DMS 273 treated with DMSO at 0.1 percent for 48 hours (cell line): ENCODE measurements at places on chromosomes 6 and 20.

DNA sequence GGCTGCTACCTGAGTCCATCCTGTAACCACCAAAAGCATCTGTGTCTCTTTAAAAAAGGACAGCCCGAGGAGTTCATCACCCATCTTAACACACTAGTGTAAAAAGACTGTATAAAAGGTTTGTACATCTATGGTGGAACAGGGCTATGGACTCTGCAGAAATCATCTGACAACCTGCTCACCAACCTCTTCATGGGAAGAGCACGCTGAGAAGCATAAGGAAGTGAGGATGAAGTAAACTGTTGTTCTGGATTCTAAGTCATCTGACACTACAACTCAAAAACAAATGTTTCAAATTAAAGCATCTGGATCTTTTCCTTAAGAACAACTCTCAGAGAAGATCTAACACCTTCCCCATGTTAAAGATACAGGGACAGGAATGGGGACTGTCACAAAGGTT lies 5.4 kb downstream of the IFNGR1 start:
- no peak for DNase-seq

GRCh38 chr6:128347123-128347522 lies 173.3 kb downstream of the PTPRK start:
- DNase-seq = no peak

- DNase-seq = no peak
Observed at GRCh38 chr20:7392542-7393206, 547.6 kb downstream of the HAO1 start.

DNA sequence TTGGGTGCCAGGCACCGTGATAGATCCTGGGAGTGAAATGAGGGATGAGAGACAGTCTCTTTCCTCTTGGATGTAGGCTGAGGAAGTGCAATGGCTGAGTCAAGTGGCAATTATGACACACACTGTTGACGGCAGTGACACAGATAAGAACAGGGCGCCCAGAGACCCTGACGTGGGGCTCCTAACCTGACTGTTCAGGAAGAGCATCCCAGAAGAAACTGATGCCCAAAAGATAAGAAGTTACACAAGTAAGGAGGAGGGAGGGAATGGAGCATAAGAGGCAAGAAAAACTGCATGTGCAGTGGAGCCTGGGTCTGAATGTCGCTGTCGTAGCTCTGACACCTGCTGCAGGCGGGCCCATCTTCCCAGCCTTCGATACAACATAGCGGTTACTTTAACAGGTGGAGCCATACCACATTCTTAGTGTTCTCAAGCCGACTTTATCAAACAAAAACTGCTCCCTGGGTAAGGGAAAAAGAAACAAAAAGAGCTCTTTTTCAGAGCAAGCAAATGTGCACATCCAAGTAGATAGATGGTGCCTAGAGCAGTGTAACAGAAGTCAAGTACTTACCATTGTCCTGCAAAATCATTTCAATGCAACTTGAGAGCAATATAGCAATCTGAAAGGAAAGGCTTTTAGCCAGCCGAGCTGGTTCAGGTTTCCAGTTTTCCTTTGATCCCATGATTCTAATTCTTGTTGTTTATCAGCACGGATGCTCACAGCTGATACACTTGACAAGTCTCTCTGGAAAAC lies 463.9 kb upstream of the JARID2 start:
- no peak for DNase-seq

GRCh38 chr20:62602550-62602949 lies 39.8 kb upstream of the SLCO4A1 start:
- DNase-seq = no peak

DNA sequence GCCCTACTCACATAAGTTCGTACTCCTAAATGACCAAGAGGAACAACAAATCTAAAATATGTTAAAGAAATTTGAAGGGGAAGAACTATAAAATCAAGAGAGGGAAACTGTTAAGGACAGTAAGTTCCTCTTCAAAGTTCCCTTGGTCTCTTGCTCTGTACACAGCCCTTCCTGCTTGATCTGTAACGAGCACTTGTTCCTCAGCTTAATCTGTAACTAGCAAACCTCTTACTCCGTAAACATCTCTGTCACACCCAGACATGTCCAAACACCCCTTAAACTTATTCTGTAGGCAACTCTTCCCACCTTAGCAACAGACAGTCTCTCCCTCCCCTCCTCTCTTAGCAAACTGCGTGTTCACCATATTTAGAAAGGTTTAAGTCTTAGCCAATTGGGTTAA lies 29.9 kb downstream of the PLN start:
- no peak for DNase-seq

DNA sequence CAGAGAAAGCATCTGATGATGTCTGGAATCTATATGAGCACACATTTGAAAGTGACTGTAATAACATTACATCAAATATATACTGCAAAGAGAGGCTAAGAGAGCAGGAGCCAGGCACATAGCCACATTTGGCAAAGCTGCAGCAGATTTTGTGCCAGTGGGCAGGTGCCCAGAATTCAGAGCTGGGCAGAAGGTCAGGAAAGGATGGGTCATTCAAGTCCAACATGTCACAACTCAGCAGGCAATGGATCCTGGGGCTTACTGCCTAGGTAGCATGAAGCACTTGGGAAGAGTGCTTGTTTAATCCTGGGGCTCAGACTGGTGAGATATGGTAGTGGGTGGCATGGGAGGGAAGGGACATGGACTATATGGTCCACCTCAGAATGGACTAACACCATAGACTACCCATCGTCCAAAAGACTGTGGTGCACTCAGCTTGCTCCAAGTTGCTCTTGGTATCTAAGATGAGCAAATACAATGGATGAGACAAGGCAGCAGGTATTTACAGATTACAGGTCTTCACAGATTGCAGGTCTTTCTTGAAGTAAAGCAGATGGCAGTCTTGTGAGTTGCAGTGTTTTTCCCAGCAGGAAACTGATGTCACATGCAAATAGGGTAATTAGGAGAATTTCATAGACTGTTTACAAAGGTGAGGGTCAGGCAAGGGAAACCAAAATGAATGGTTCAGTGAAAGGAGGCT lies 31.2 kb upstream of the SHLD1 start:
- DNase-seq = no peak

GRCh38 chr6:139846538-139847456 lies 472.3 kb upstream of the CITED2 start:
- no peak for DNase-seq

DNA sequence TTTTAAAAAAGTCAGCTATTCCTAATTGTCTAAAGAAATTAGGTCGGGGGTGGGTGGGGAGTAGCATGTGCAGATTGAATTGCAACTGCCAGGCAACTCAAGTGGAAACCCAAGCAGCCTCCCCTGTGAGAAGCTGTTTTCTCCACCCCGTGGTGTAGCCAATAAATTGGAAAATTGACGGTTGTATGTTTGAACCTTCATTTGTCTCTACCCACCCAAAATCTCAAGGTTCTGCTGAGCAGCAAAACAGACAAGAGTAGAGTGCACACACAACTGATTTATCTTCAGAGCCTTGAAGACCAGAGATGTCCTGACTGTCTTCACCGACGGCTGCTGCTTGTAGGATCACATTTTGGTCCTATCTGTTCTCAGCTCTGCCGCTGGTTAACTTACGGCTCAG lies 88.5 kb downstream of the DTD1 start:
- DNase-seq = no peak

DNA sequence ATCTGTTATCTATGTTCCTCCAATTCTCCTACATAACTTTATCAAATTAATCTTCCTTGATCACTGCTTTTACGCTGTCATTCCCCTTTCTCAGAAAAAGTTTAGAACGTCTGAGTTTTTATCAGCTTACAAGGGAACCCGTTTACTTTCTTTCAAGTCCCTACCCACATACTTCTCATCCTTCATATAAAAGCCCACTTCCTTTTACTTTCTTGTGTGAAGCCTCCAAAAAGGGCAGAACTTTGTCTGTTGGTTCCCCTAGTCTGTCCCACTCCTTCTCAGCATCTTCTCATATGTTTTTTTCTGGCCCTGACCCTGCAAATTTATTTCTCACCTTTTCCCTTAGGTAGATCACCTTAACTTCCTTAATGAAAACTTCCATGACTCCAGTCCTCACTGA lies 106.1 kb downstream of the TFAP2B start:
- DNase-seq = no peak

DNA sequence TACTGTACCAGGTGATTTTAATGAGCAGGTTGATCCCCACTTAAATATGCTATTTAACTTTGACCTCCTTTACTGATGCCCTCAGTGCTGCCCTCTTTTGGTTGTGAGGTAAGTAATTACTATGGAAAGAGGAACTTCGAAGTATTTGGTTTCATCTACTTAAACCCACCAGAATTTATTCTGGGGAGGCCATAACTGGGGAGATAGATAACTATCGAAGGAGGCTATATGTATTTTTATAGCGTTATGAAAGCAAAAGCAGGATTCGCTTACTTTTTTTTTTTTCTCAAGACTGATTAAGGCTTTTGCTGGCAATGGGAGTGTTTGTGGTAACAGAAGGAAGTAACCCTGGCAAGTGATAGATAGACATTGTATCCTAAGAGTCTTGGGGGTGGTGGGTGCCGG lies 168.9 kb upstream of the CENPW start:
- DNase-seq = no peak

DNA sequence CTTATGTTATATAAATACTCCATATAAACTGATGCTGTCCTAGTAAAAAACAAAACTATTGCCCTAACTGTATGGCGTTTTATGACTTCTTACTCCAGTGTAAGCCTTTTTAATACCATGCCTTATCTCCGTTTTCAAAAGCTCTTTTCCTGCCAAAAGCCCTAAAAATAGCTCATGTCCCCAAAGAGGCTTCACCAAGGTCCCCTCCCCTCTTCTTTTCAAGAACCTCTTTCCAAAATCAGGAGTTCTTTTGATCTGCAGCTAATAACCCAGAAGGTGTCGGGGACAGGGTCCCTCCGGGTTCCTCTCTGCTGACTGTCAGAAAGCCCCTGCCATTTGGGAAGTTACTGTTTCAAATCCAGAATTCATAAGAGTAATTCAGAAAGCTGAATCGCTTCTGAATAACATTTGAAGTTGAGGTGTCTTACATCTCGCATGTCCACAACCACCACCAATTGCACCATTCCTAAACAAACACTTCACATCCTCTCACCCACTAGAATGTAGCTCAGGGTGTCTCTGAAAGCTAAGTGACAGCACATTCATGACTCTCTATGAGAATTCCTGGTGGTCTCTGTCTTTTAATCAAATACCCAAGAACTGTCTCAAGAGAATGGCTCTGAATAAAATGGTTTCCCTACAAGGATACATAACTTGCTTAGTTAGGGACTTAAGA lies 13.3 kb downstream of the TASP1 start:
- no peak for DNase-seq

DNA sequence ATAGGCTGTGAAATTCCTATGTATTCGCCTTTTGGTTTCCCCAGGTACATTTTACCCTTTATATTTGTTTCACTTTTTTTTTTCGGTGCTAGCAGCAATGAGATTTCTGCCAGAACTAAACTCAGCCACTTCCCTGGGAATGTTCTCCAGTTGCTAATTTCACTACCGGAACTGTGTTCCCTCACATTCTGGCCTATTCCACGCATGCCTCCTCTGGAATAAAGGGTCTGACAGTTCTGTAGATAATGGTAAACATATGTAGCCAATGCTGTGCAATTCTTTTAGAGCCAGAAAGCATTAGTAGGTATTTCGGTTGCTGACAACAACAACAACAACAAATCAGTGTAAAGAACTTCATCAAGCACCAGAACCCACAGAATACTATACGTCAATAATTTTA lies 96.1 kb upstream of the TBX18 start:
- DNase-seq = no peak

- no peak for DNase-seq
Observed at GRCh38 chr6:158414851-158415262, 102.6 kb downstream of the TULP4 start.

- no peak for DNase-seq
Observed at GRCh38 chr6:39008737-39009136, 39.8 kb upstream of the GLP1R start.

GRCh38 chr6:146200176-146200575 lies 171.3 kb downstream of the GRM1 start:
- DNase-seq = no peak

DNA sequence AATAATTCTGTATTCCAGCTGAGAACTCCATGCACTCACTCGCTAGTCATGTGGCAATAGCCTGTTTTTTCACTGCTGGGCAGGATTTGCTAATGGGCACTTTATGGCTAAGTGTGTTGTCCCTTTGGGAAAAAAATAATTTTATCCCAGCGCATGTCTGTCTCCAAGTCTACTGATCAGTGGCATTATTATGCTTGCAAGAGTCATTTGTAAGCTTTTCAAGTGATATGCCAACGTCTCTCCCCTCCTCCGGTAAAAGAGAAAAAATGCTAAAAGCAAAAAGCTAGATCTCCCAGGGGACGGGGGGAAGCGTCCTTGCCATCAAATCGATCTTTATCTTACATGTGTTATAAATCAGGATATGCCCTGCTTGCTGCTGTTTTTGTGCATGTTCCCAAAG lies 407.7 kb downstream of the CDH26 start:
- DNase-seq = no peak

- no peak for DNase-seq
Observed at GRCh38 chr6:52820198-52820597, 16.6 kb upstream of the GSTA1 start.

DNA sequence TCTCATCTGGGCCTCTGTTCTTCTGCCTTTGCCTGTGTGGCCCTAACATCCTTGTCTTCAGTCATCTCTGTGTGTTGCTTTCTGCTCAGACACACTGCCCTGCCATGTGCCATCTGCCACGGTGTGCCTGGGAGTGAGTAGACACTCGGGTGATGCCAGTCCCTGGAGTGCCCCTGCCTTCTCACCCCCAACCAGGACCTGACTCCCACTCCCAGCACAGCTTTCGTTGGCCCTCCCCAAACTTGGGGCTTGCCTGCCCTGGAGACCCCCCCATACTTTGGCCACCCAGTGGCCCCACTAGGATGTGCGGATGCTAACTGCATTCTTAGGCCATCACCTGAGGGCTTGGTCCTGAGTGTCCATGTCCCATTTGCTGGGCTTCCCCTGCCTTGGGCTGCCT lies 76.4 kb upstream of the SCP2D1 start:
- no peak for DNase-seq

DNA sequence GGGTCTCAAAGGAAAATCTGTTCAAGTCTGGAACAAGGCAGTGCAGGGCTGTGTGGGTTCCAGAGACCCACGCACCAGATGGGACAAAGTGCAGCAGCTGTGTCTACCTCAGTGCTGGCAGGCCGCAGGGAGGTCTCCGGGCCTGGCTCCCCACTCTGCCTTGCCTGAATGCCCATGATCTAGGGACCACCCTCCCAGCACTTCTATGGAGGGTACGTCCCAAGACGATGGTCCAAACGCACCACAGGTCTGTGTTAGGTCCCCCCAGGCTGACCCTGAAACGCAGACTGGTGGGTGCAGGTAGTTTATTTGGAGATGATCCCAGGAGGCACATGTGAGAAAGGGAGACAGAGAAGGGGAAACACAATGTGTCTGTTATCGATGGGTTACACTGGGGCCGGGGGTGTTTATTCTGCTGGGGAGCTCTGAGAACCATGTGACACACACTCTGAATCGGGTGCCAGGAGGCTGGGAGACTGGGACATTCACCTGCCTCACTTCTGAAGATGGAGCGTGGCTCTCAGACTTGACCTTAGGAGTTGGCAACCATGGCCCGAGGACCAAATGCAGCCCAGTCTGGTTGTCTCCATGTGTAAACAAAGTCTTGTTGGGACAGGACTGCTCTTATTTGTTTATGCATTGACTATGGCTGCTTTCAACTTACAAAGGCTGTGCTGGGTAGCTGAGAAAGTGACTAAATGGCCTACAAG lies 21.7 kb downstream of the CST9L start:
- DNase-seq = no peak

GRCh38 chr6:155132617-155133016 lies 131.2 kb upstream of the CLDN20 start:
- no peak for DNase-seq
